ENCODE measurements at places on chromosomes 4 and X.

DNA sequence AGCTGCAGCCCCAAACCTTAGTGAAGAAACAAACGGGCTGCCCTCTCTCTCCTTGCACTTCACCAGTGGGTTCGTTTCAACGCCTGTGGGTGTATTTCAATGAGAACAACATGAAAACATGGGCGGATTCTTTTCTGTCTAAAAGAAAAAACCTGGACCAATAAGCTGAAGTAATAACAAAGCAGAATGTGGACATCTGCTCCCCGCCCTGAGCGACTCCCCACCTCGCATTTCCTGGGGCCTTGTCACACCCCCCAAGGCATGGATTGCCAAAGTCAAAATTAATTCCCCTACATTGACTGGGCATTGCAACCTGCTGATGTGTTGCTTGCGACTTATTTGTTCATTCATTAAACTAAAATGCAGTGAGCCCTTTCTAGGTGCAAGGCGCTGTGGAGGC is 142.9 kb downstream of the BCOR start:
- no peak for DNase-seq

DNA sequence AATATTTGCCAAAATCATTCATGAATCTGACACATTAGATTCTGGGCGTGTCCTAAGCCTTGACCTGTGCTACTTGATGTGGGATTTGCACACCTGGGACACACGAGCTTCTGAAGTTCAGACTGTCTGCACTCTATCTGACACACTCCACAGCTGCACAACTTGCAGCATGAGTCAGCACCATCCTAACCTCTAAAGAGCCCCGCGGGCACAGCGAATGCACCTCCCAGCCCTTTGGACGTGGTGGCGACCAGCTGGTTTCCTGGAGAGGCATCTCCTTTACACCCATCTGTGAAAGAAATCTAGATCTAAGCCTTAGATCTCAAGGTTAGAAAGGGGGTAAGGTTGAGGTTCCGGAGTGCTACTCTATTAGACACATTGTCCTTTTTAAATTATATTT is 69.2 kb downstream of the SORBS2 start:
- DNase-seq: no peak

GRCh38 chrX:23736030-23736429 is 7.0 kb downstream of the ACOT9 start:
- no peak for DNase-seq

DNA sequence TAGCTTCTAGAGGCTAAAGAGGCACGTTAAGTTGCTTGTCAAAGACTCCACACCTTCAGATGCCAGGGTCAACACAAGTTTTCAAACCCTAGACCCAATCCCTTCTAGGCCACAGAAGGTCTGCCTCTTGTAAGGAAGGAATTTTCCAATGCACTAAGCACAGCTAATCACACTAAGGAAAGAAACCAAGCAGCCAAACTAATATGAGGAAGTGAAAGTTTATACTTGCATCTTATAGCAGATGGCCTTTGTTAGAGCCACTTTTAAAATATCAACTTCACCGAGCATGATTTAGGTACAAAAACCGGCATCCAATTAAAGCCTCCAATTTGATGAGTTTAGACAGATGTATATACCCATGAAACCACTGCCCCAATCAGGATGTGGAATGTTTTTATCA is 9.9 kb downstream of the FHL1 start:
- no peak for DNase-seq

DNA sequence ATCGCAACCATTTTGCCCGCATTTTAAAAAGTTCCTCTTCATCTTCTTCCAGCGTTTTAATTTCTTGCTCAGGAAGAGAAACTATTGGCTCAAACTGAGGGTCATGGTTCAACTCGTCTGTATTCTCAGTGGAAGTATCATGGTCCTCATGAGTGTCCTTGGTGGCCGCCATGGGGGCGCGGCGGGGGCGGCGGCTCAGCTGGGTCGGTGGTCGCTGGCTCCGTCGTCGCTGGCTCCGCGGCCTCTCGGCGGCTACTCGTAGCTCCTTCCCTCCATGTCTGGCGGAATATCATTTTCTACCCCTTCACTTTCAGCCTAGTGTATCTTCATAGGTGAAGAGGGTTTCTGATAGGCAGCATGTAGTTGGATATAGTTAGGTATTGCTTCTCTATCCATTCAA is 492.0 kb upstream of the MAGEB18 start:
- DNase-seq: no peak

- DNase-seq: no peak
Measured at GRCh38 chr4:27668001-27668400, 807.4 kb downstream of the STIM2 start.

- peak; percentile 42 for DNase-seq
Measured at GRCh38 chrX:17590892-17591740, 146.2 kb upstream of the SCML1 start.

- DNase-seq: no peak
Measured at GRCh38 chr4:65968831-65969558, 298.7 kb upstream of the EPHA5 start.

- DNase-seq: no peak
Measured at GRCh38 chr4:138894709-138895108, 120.9 kb upstream of the NOCT start.

- DNase-seq: no peak
Measured at GRCh38 chrX:16903274-16904022, 33.3 kb upstream of the RBBP7 start.

DNA sequence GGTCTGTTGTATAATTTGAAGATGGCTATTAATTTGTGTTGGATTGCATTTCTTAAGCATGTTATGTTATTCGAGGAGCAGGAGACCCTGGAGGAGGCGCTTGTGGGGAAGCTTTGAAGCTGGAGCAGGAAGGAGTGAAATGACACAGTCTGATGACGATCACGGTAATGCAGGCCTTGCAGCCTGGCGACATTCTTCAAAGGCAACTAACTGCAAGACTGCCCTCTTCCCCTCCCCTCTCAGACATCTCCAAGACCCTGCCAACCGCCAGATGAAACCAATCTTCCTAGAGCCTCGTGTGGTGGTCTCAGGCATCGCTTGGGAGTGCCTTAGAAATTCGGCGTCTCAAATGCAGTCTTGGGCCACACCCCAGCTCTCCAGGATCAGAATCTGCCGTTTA is 16.1 kb downstream of the CLCN4 start:
- no peak for DNase-seq

DNA sequence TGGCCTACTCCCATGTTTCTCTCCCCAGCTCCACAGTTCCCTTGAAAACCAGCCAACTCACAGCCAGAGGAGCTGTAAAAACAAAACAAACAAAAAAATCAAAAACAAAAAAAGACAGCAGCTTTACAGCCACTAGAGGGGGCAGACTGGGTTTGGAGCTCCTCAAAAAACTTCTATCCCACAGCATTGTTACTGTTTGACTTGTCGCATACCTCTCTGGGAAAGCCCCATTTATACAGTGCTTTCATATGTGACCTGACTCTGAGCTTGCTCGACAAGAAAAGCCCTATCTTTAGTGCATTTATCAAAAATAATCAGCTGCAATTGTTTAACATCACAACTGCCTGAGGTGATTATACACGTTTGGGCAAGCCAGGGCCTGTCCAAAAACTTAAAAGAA is 21.6 kb downstream of the TSPAN6 start:
- DNase-seq: no peak

DNA sequence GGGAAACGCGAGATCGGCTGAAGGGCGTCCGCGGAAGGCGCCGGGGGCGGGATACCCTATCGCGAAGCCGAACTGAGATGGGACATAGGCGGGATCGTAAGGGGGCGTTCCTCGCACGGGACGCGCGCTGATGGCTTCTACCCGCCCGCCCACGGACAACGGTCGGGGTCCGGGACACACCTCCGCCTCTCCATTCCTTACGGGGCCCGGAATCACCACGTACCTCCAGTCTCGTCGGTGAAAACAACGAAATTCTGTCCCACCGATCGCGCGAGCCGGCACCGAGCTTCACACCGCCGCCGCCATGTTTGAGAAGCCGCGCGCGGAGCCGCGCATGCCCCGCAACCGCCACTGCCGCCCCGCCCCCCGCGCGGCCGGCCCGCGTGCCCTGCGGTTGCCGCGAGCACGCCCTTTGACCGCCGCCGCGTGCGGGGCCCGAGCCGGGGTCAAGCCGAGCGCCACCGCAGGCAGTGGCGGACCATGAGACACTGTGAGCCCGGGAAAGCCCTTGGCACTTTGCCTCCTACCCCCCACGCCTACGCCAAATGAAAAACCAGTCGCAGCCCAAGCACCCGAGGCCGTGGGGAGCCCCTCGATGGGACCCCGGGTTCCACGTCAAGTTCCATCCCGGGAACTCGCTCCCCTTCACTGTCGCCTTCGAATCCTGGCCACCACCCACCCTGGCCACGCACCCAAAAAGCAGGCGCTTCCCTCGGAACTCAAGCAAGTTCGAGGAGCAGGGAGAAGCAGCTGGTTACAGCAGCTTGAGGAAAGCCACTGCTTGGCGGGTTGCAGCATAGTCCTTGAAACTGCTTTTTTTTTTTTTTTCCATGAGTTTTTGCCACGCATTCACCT is at the start of gene SCML2:
Gene SCML2 (minus strand): TSS at position 320 of the 855 bp plus-strand sequence. CDS start 20,617 bp downstream, outside the sequence.
- peak; percentile 43 for DNase-seq

GRCh38 chr4:3257103-3257555 is 8.2 kb downstream of the MSANTD1 start:
- DNase-seq: no peak

DNA sequence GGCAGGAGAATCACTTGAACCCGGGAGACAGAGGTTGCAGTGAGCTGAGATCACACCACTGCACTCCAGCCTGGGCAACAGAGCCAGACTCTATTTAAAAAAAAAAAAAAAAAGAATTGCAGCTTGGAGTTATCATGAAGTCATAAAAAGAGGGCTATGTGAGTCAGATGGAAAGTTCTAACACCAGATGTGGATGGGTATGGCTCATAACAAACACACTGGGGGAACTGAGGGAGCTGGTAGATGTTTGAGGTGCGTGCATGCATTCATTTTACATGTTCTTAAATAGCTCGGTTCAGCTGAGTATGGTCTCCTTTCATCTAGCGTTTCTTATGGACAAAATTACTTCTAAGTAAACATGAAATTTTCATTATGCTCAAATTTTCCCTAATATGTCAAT is 11.7 kb downstream of the TRMT2B start:
- no peak for DNase-seq

GRCh38 chr4:71009890-71010588 is 16.6 kb downstream of the DCK start:
- DNase-seq: no peak

- no peak for DNase-seq
Measured at GRCh38 chr4:56871371-56871866, 36.3 kb upstream of the REST start.

DNA sequence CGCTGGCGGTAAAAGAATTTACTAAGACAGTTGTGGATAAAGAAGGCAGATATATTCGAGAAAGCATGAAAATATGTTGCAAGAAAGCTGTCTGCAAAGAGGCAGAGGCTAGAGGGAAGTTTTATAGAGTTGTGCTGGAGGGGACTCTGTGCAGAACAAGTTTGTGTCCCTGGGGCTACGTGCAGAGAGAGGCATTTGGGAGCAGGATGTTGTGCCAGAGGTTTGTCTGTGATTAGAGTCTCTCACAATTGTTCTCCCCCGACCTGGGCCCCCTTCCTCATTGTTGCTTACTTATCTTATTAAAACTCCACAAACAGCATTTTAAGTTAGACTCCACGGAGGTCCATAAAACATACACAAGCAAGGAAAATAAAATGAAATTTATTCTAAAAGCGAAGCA is 831.3 kb downstream of the NLGN4X start:
- no peak for DNase-seq

GRCh38 chr4:114282937-114283336 is 303.5 kb upstream of the ARSJ start:
- DNase-seq: no peak

DNA sequence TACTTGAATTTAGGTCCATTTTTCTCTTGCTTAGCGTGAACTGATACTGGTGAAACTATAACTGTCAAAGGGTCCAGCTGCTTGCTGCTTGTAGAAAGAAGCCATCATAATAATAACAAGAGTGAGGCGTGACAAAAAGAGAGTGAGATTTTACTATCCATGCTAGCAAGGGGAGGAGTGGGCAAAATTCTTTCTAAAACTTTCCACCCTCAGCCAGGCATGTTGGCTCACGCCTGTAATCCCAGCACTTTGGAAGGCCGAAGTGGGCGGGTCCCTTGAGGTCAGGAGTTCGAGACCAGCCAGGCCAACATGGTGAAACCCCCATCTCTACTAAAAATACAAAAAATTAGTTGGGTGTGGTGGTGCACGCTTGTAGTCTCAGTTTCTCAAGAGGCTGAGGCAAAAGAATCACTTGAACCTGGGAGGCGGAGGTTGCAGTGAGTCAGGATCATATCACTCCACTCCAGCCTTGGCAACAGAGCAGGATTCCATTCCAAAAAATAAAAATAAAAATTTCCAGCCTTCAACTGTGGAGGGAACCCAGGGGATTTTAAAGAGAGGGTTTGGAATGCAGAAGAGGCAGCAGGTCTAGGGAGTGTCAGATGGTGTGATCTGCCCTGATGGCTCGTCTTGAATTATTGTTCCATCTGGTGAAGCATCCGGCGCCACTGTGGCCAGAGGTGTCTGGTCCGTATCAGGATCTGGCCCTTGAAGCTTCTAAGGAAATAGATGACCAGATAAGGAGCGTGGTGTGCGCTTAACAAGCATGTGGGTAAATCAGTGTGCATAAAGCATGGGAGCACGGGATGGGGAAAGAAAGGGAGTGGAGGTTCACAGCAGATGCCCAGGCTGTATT is 51.8 kb downstream of the LRP2BP start:
- DNase-seq: peak; percentile 20

GRCh38 chrX:110022599-110023448 is 19.9 kb downstream of the TMEM164 start:
- DNase-seq: no peak

DNA sequence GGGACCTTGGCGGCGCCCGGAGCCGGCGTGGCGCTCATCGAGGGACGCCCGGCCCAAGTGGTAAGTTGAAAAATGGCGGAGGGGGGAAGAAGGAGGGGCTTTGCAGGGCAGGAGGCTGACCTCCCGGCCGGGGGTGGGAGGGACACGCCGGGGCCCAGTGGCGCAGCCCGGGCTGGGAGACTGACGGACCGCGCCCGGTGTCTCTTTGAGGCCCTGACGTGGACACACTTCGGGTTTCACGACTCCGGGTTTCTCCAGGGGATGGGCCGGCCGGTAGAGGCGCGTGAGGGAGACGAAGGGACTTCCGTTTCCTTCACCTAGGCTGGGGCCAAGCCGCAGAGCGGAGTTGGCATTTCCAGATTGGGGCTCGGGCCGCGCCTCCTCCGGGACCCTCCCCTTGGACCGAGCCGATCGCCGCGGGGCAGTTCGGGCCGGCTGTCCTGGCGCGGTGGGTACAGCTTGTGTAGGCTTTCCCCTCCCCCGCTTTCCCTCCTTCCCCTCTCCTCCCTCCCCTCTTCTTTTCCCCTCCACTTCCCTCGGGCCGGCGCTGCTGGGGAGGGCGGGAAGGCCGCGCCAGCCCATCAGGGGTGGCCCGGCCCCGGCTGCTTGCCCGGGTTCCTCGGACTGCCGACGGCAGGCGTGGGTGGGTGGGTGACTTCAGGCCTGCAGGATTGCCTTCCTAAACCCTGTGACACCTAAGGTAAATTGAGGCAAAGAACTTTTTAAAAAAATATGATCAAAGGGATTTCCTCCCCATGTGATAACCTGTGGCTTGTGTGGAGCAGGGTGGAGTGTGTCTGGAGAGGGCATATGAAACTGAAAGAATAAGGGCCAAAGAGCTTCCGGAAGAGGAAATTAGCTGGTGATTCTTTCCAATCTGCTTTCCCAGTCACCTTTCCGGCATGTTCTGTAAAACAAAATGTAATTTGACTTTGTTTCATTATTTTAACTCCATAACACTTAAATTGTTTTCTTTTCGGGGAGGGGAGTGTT is at the start of gene XIAP:
Gene XIAP (plus strand): TSS at position 208 of the 993 bp plus-strand sequence. CDS start 25,610 bp downstream, outside the sequence.
- DNase-seq: peak; percentile 66

- no peak for DNase-seq
Measured at GRCh38 chrX:78931814-78932213, 13.4 kb upstream of the P2RY10 start.

GRCh38 chr4:170111546-170111945 is 21.8 kb upstream of the AADAT start:
- DNase-seq: no peak
